ENCODE measurements at places on chromosomes 1 and 21.

DNA sequence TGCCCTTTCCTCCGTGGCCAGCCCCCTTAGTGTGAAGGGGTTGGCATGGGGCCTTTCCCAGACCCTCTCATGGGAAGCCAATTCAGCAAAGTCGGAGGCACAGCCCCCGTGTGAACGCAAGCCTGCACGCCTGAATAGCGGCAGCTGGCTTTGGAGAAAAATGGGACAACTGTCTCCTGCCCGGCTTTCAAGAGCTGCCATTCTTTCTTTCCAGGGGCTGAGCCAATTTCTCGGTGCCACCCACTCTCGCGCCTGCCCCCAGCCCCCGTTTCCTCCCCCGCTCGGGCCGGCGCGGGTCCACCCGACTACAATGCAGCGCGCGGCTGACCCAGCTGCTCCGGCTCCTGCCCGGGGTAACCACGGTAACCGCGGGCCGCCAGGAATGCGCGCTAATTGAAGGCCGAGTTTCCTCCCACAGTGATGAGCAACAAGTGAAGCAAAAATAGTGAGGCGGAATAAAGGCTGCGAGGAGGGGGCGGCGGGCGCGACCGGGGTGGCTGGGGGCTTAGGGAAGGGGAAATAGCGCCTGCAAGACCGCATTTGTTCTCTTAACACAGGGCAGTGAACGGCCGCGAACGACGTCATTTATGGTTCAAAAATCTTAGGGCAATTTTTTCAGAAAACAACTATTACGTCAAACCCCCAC, 27.8 kb downstream of the ILDR2 start:
- no peak for DNase-seq

DNA sequence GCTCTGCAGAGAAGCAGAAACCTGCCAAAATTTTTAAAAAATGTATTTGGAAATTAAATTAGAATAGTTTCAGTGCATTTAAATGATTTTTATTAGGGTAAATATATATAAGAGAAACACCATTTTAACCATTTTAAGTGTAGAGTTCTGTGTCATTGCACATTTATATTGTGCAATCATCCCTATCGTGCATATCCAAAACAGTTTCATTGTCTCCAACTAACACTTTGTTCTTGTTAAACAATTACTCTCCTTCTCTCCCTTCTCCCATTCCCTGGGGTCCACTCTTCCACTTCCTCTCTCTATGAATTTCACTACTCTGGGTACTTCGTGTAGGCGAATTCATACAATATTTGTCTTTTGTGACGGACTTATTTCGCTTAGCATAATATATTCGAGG, 6.0 kb upstream of the OR2L8 start:
- DNase-seq = no peak

- no peak for DNase-seq
Measured at GRCh38 chr1:226577401-226578180, 29.0 kb downstream of the STUM start.

GRCh38 chr1:167013108-167013929, 24.2 kb downstream of the MAEL start:
- no peak for DNase-seq

DNA sequence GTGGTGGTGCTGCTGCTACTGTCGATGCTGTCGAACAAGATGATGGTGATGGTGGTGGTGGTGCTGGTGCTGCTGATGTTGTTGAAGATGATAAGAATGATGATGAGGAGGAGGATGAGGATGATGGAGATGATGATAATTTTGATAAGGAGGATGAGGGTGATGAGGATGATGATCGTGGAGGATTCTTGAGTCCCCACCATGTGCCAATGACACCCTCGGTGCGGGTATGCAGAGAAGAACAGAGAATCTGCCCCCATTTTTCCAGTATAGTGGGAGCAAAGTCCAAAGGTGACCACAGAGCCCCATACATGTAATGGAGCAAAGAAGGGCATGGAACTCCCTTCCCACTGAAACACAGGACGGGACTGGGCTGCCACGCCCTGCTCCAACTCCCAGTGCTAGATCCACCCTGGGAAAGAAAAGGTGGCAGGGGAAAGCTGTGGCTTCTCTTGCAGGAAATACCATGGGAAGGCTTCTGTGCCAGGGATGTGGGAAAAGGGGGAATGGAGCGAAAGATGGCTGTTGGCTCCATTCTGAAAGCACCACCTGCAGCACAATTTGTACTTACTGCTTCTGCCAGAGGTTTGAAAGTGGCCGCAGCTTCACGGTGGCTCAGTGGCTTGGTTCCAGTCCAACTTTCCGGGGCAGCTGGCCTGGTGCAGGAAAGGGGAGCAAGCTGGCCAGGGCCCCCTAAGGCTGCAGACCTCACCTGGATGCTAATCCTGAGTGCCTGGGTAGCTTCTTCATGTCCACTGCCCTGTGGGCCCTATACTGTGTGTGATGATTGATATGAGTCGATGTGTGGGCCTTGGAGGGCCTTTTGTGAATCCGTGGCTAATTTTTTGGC, 387.2 kb upstream of the VAMP3 start:
- DNase-seq = no peak

GRCh38 chr1:63804829-63805484, 31.1 kb downstream of the ROR1 start:
- DNase-seq = no peak

GRCh38 chr1:6545276-6546112, 8.8 kb downstream of the NOL9 start:
- DNase-seq = no peak

- DNase-seq = no peak
Measured at GRCh38 chr1:178976541-178976940, 49.2 kb upstream of the FAM20B start.

- DNase-seq = no peak
Measured at GRCh38 chr1:39418236-39418635, 73.2 kb upstream of the BMP8A start.

DNA sequence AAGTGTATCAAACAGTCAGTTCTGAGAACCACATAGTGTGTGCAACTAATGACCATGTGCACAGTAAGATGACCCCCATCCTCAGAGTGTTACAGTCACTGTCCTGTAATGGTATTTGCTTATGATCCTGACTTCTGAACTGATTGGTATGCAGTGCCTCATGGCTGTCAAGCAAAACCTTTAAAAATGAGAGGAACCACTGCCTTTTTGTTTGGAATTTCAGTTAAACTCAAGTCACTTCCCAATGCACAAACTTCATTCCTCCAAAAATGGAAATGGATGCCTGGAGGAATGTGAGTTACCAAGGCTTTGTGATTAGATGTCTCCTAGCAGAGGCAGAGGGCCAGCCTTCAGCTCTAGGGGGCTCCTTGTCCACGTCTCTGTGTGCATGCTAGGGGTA, 10.5 kb downstream of the C1orf198 start:
- DNase-seq = no peak

- no peak for DNase-seq
Measured at GRCh38 chr1:52996653-52997052, 65.4 kb upstream of the PODN start.

- no peak for DNase-seq
Measured at GRCh38 chr1:94741510-94741909, 78.6 kb upstream of the SLC44A3 start.

- DNase-seq = no peak
Measured at GRCh38 chr1:111618961-111619634, 491 bp upstream of the RAP1A start.

GRCh38 chr1:96997717-96998116, 276.1 kb downstream of the PTBP2 start:
- no peak for DNase-seq

- no peak for DNase-seq
Measured at GRCh38 chr1:218546314-218546713, 201.2 kb downstream of the TGFB2 start.

GRCh38 chr1:235161685-235162327, 756 bp upstream of the RBM34 start:
- no peak for DNase-seq

DNA sequence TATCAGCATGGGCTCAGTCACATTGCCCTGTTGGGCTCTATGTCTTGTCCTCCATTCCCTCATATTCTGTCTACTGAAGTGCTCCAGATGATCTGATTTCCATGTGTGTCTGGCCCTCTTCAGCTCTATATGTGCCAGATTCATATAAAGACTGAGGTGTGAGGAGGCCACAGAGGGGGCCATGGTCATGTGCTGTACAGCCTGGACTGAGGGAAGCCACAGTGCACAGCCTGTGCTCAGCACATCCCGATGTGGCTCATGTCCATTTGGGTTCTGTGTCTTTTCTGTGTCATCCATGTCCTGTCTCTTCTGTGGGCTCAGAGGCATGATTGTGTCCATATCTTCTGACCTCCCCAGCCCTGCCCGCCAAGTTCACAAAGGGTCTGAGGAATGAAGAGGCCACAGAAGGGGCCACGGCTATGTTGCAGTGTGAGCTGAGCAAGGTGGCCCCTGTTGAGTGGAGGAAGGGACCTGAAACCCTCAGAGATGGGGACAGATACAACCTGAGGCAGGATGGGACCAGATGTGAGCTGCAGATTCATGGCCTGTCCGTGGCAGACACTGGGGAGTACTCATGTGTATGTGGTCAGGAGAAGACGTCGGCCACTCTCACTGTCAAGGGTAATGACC, 97.0 kb downstream of the OBSCN start:
- DNase-seq = no peak

DNA sequence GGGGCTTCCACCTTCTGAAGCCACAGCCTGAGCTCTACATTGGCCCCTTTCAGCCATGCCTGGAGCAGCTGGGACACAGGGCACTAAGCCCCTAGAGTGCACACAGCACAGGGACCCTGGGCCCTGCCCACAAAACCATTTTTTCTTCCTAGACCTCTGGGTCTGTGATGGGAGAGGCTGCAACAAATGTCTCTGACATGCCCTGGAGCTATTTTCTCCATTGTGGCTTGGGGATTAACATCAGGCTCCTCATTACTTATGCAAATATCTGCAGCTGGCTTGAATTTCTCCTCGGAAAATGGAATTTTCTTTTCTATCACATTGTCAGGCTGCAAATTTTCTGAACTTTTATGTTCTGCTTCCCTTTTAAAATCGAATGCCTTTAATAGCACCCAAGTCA, 795.7 kb downstream of the LTN1 start:
- DNase-seq = no peak

GRCh38 chr1:110337704-110338308, 1.4 kb upstream of the RBM15 start:
- DNase-seq = no peak

GRCh38 chr1:17081439-17081838, 27.6 kb upstream of the SDHB start:
- no peak for DNase-seq

GRCh38 chr1:204287466-204287891, 72.2 kb downstream of the PLEKHA6 start:
- no peak for DNase-seq

GRCh38 chr1:58768971-58769808, 14.7 kb downstream of the JUN start:
- DNase-seq = no peak

- DNase-seq = no peak
Measured at GRCh38 chr1:223083831-223084230, 59.2 kb downstream of the TLR5 start.

- no peak for DNase-seq
Measured at GRCh38 chr1:174815036-174815435, 184.7 kb upstream of the CACYBP start.

- no peak for DNase-seq
Measured at GRCh38 chr1:151284013-151284577, 2.0 kb downstream of the ZNF687 start.

DNA sequence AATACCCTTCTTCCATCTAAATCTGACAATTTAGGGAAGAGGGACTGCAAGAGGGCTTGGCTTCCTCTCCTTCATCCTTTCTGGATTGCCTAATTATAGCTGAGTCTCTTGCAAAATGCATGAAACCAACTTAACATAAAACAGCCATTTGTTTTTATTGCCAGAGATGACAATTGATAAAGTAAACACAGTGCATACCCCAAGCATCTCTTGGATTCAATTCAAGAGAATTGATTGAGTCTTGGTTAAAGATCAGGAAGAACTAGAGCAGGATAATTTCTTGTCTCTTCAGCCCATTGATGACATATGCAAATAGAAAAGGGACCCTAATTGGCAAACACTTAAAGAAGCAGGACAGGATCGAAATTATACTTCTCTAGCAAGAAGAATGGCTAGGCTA, 617.1 kb upstream of the PTBP2 start:
- DNase-seq = no peak

- no peak for DNase-seq
Measured at GRCh38 chr1:166951050-166951449, 24.3 kb downstream of the ILDR2 start.

DNA sequence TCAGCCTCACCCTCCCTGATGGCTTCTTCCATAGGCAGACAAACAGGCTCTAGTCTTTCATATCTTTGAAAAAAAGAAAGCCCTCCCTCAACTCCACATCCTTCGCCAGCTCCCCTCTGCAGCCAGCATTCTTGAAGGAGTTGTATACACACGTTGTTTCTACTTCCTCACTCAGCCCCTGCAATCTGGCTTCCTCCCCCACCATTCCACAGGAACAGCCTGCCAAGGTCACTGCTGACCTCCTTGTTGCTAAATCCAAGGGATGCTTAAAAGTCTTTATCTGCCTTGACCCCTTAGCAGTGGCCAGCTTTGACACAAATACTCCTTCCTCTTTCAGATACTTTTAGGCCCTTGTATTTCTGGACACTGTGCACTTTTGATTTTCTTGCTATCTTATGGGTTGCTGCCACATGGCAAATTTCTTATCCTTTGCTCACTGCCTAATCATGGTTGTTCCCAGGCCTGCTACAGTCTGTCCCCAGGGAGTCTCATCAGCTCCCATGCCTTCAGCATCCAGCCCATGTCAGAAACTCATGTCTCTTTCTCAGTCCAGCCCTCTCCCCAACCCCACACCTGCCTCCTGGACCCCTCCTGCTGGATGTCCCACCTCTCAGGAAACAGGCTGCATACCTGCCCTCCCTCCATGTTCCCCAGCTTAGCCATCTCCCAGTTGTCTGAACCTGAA, 8.3 kb downstream of the FAM229A start:
- DNase-seq = no peak

GRCh38 chr1:1022302-1023009, 2.5 kb downstream of the AGRN start:
- no peak for DNase-seq

- no peak for DNase-seq
Measured at GRCh38 chr21:39051588-39051949, 131.7 kb downstream of the PSMG1 start.

DNA sequence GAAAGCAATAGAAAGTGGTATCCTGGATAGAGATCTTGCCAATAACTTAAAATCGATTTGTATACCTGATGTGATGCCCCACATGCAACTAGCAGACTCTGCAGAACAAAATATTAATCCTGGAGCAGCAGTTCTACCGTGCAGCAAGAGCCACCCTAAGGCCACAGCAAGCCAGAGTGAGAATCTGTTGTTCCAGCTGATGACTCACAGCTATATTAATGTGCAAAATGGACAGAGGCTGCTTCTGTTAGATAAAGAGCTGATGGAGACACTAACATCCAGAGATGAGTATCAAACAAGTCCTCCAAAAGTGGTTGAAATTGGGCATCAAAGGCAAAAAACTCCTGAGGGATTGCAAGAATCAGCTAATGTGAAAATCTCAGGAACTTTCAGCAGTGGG, 127.8 kb downstream of the MACF1 start:
- DNase-seq = no peak

DNA sequence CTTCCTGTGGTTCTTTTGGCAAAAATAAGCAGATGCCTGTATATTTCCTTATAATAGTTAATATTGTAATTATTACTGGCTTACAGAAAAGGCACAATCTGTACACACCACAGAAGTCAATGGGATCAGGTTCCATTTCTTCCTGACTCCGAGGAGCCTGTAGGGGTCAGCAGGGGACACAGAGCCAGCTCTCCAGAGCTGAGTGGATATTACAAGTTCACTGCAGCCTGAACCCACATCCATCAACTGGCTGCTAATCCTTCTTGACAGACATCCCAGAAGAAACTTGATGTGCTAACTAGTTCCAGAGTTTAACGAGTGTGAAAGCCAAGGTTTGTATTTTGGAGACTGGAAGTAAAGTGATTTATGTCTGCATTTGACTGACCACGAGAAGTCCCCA, 203.8 kb downstream of the LMX1A start:
- DNase-seq = no peak
